ENCODE measurements at places on chromosomes 4 and X.

DNA sequence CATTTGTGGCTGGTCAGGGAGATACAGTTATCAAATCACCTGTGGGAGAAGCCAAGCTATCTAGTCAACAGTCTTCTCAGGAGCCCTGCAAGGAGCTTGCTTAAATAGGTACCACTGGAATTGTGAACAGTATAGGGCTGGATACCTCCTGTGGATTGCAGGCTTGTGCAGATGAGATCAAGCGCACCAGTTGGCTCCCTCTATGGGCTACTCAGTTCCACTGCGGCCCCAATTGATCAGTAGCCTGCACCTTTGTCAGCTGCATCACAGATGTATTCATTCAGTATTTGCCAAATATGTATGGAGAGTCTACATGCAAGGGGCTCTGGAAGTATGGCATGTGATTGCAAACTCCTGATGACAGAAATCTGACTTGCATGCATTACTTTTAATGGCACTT is 28.6 kb downstream of the TEX13A start:
- DNase-seq: no peak

DNA sequence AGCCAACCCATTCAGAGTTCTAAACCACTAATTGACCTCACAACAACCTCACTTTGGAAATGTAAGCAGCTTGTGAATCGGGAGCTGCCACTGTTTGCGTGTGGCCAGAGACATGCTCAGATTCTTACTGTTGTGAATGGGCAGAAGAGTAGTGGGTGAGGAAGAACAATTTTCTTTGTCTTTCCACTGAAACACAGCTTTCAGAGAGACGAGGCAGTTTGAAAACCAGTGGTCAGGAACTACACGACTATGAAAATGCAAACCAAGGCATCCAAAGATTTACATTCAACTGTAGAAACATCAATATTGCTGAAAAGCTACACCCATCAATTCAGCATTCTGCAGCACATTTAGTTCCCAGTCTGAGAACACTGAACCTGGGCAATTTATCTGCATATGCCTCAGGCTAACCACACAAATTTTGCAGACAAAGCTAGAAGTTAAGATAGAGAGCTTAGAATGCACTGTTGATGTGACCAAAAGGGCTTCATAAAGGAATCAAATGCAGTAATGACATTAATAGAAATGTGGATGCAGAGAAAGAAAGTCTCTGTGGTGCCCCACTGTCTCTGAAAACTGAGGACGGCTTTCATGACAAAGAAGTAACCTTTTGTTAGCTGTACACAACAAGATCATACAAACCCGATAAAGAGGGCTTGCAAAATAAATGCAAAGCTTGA is 134.3 kb downstream of the APBB2 start:
- no peak for DNase-seq

GRCh38 chr4:76954489-76954888 is 4.9 kb downstream of the SEPTIN11 start:
- no peak for DNase-seq

GRCh38 chr4:110278127-110278526 is 79.7 kb upstream of the ELOVL6 start:
- DNase-seq: no peak

- no peak for DNase-seq
Observed at GRCh38 chr4:132683957-132684356, 465.1 kb upstream of the PCDH10 start.

DNA sequence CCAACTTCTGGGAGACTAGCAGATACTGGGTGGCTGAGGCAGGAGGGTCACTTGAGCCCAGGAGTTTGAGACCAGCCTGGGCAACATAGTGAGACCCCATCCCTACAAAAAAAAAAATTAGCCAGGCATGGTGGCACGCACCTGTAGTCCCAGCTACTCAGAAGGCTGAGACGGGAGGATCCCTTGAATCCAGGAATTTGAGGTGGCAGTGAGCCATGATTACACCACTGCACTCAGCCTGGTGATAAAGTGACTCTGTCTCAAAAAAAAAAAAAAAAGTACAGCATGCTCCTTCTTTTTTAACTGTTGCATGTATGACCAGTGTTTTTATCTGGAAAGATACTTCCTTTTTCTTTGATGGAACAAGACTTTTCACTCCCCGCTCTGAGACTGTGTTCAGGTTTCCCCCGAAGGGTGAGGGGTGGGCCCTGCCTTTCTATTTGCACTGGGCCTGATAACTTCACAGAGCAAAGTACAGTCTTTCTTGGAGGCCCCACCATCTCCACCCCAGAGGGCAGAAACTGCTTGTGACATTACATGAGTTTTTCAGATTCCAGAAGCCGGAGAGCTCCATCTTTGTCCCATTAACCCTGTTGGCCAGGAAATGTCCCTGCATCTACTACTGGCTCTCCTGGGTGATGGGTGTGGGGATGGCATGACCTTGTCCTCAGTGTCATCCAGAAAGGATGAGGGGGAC is 35.2 kb downstream of the NYX start:
- no peak for DNase-seq

DNA sequence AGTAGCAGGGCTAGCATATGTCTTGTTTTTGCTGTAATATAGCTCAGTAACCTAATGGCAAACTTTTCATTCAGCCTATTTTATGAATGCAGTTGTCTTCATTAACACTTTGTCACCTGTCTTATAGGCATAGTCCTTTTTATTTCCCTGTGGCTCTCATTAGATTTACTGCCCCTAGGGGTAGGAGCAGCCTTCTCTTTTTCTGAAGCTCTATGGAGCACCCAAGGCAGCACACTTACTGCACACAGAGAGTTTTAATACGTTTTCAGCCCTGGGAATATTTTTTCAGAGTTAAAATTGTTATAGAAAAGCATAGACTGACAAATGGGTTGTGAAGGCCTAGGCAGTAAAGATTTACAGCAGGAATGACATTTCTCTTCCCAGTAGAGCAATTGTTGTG is 406.8 kb downstream of the TMA16 start:
- no peak for DNase-seq

DNA sequence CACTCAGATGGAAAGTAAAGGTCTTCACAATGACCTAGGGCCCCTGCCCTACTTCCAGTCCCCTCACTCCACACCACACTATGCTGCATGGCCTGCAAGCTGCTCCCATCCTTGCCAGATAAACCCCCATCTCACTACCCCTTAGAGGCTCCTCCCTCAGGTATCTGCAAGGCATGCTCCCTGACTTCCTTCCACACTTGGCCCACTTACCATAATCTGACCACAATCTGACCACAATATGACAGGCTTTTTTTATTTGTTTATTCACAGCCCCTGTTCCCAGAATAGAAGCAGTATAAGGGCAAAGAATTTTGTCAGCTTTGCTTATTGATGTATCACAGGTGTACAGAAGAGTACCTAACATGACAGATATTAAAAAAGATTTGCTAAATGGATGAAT is 124.7 kb downstream of the CAMK2D start:
- no peak for DNase-seq

GRCh38 chr4:7026107-7026506 is 17.1 kb upstream of the TADA2B start:
- no peak for DNase-seq

DNA sequence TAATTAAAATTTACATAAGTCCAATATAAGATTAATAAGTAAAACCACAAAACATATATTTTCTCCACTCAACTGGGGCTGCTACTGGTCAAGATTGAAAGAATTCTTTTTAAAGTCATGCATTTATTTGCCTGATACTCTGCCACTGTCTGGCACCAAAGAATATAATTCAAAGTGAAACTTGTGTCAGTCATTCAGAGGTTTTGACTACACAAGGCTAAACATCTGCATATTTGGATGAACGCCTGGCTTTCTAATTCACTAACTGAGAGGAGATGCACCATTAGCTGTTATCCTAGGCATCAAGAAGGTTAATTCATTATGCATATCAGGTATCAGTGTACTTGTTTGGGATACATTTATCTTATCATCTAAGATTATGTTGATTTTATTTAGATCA is 598.5 kb downstream of the CENPC start:
- DNase-seq: no peak

- DNase-seq: no peak
Observed at GRCh38 chr4:38073596-38074234, 113.5 kb downstream of the PTTG2 start.

- no peak for DNase-seq
Observed at GRCh38 chr4:5750946-5751665, 40.1 kb downstream of the EVC start.

DNA sequence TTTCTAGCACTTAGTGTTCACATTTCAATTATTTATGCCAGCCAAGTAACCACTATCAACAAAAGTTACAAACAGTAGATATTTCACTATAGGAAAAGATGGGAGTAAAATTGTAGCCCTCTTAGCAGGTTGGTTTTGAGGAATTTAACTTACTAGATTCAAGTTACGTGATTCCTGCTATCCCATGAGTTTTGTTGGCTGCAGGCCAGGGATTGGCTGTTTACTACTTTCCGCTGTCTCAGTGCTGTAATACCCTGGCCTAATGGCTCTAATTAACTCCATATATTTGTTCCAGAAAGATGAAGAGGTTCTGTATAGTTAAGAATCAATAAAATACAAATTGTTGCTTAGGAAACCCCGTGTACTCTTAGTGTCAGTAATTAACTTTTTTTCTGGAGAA is 55.5 kb upstream of the MAGED1 start:
- peak; percentile 37 for DNase-seq

DNA sequence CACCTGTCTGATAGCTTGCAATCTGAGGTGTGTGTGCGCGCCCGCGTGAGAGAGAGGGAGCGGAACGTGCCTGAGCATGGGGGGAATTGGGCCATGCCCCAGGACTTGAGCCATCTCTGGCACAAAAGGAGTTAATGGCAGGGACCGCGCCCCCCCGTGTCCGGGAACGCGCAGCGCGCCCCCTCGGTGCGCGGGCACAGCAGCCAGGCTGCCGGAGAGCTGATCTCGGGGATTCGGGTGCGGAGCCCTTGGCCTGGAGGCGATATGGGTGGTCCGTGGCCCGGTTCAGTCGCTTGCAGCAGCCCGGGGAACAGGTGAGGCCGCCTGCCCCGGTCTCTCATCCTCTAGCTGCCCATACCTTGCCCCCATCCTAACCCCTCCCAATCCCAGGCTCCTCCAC is at the start of gene NLGN3:
Gene NLGN3 (plus strand): TSS at position 191 of the 400 bp plus-strand sequence. CDS start 2,909 bp downstream, outside the sequence.
- DNase-seq: no peak

DNA sequence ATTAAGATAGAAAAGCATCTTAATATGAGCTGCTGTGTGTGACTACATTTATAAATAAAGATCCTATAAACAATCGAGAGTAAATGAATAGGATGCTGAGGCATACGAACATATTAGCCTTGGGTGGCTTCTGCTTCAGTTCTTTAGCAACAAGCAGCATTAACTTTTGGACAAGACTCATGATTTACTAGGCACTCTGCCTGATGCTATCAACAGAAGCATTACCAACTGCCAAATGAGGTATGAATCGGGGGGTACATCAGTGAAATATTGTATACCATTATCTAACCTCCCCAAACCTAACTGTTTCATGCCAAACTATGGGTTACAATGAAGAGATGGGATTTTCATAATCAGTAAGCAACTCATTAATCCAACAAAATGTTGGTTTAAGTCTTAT is 113.1 kb downstream of the RAB28 start:
- no peak for DNase-seq

- no peak for DNase-seq
Observed at GRCh38 chrX:71953946-71954345, 43.3 kb downstream of the NHSL2 start.

DNA sequence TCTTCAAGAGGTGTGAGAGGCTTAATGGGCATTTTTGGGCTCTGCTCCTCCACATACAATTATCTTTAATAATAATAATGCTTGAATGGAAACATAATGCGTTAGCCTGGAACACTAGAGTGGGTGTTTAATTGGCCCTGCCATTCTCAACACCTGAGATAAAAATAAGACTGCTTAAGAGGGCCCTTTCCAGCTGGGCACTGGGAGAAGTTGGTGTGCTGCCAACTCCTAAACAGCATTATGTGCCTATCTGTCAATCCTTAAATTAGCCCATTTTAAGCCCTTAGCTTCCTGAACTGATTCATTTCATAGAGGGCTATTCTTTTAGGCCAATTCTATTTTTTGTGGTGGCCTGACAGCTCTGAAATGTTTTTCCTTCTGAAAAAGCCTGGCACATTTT is 211.1 kb upstream of the ZIC3 start:
- no peak for DNase-seq

DNA sequence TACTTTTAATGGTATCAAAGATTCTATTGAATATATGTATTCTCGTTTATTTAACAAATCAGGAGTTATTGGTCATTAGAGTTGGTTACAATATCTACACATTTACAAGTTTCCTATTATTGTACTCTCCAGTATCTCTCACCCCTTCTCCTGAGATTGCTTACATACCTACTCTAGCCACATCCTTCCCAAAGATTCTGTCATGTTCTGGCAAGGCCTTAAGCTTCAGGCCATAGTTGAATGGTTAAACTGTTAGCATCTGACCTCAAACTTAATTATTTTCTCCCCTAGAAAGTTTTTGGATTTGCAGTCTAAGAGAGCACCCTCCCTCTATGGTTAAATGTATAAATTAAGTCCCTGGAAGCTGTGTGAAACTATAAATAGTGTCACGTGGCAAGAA is 784.2 kb downstream of the GLUD2 start:
- no peak for DNase-seq

DNA sequence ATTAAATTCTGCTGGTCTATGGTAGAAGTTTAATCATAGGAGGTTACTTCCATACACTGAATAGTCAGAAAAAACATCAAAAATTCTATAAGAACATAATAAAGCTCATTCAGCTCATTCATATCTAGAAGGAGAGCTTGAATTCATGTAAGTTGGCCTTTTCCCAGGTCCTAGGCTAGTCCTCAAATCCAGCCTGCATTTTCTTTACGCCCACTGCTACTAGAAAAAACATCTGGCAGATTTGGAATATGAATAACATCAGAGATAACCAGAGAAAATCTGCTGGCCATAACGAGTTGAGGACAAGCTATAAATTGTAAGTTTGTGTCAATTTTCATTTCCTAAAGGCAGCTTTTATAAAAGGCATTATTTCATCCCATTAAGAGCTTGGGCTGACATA is 95.5 kb downstream of the MXRA5 start:
- no peak for DNase-seq

DNA sequence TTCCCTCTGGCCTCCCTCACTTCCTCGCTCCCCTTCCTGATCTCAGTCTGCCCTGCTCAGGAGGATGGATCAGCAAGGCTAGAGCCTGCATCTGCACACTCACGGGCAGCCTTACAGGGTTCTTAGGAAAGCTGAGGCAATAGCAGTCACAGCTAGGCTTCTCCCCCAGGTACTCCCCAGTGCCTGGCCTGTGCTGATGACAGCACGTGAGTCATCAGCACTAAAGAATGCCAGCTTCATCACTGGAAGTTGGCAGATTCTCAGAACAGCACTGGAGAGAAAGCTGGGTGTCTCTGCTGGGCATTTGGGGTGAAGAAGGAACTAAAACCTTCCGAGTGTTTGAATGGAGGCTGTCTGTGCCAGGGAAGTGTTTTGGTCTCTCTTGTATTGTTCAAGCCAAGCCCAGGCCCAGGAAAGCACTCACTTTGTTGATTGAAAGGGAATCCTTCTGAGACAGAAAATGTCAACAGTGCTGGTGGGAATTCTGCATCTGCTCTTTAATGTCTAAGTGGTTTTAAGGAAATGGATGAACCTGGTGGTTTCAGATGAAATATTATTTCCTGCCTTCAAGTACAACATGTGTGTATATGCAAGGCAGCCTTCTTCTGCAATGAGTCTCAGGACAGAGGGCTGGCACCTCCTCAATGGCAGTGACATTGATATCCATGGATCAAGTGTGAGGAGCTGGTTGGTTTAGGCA is 73.0 kb upstream of the SCOC start:
- no peak for DNase-seq

- no peak for DNase-seq
Observed at GRCh38 chr4:75494563-75494962, 19.6 kb downstream of the RCHY1 start.

GRCh38 chr4:168353746-168354145 is 35.2 kb upstream of the DDX60 start:
- DNase-seq: no peak

GRCh38 chr4:707929-708630 is 2.4 kb downstream of the PCGF3 start:
- DNase-seq: no peak

All from heart left ventricle (tissue), 16 donors.